ENCODE measurements at places on chromosomes 2 and 18. TPM values are rescaled to one million over a fixed set of nuclear protein-coding genes. Genes with fewer than 3 reads are reported as not detected.

The PLEKHH2 gene
- 53.6 TPM for total RNA-seq

The CYRIA gene
- total RNA-seq: 10.5 TPM

The IL1RN gene
- total RNA-seq: 6.7 TPM

The UPP2 gene
- 0.16 TPM for total RNA-seq

The OTX1 gene
- not detected for total RNA-seq

The MROH2A gene
- total RNA-seq: 0.32 TPM

The KCNG2 gene
- total RNA-seq: 0.21 TPM

The TMEM178A gene
- 5.2 TPM for total RNA-seq

The TWIST2 gene
- 20.5 TPM for total RNA-seq

The COL5A2 gene
- 964 TPM for total RNA-seq

The CFAP65 gene
- total RNA-seq: not detected

The GKN1 gene
- not detected for total RNA-seq

The SCN3A gene
- total RNA-seq: 6.1 TPM

The LGALSL gene
- 20.6 TPM for total RNA-seq

The IL37 gene
- not detected for total RNA-seq

The TMEFF2 gene
- total RNA-seq: 4.7 TPM

The PPP1R1C gene
- 3.4 TPM for total RNA-seq

The POTEE gene
- not detected for total RNA-seq

The CAPN13 gene
- 6.0 TPM for total RNA-seq

All from urinary bladder (tissue), 4 donors.